ENCODE measurements at places on chromosomes 12 and 14. TPM values are rescaled to one million over a fixed set of nuclear protein-coding genes. Genes with fewer than 3 reads are reported as not detected.
A peak's percentile ranks its signal among the peaks of the same experiment; 100 is the strongest.

Gene MANSC4
- not detected for total RNA-seq

Gene OR10G2
- total RNA-seq: not detected

Gene KRT83
- not detected for total RNA-seq

Gene NFATC4
- 47.3 TPM for total RNA-seq

Gene GLT8D2
- total RNA-seq: 6.8 TPM

Gene CACNA1C
- total RNA-seq: 1.9 TPM

Gene C3AR1
- total RNA-seq: not detected

Gene PLA2G1B
- not detected for total RNA-seq

DNA sequence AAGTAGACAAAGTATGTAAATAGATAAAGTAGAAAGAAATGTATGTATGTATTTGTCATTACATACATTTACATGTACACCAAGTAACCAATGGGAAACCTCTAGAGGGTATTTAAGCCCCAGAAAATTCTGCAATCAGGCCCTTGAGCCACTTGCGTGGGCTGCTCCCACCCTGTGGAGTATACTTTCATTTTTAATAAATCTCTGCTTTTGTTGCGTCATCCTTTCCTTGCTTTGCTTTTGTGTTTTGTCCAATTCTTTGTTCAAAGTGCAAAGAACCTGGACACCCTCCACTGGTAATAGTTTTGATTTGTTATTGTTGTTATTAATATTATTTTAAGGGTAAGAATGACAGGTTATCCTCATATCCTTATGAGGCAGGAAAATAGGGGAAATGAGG, 21.8 kb downstream of the CAPS2 start:
- no peak for DNase-seq
- H3K4me3 ChIP-seq: no peak overlapping the region
- no peaks in the 10 kb centered on the region for H3K27me3 ChIP-seq
- no peaks in the 10 kb centered on the region for H3K36me3 ChIP-seq

GRCh38 chr12:25020621-25021243, 71.8 kb upstream of the BCAT1 start:
- no peaks in the 10 kb centered on the region for H3K27me3 ChIP-seq
- no peak overlapping the region for H3K4me3 ChIP-seq

DNA sequence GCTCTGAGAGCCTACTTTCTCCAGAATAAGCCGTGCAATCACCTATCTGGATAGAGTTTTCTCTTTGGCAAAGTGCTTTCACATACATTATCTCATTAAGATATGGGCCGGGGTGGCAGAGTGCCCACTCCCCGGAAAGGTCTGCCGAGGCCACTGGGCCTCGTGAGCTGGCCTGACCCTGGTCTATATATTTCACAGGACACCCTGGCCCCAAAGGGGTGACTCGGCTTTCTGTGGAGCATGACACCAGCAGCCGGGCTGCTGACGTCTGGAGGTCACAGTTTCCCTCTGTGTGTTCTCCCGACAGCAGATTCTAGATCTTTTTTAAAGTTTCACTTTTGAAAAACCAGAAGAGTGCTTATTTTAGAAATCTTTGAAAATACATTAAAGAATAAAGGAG, 27.9 kb upstream of the ATP2A2 start:
- no peaks in the 10 kb centered on the region for H3K36me3 ChIP-seq
- no peak overlapping the region for H3K4me3 ChIP-seq
- no peak for DNase-seq
- H3K27ac ChIP-seq: no peak overlapping the region
- H3K27me3 ChIP-seq: no peaks in the 10 kb centered on the region

DNA sequence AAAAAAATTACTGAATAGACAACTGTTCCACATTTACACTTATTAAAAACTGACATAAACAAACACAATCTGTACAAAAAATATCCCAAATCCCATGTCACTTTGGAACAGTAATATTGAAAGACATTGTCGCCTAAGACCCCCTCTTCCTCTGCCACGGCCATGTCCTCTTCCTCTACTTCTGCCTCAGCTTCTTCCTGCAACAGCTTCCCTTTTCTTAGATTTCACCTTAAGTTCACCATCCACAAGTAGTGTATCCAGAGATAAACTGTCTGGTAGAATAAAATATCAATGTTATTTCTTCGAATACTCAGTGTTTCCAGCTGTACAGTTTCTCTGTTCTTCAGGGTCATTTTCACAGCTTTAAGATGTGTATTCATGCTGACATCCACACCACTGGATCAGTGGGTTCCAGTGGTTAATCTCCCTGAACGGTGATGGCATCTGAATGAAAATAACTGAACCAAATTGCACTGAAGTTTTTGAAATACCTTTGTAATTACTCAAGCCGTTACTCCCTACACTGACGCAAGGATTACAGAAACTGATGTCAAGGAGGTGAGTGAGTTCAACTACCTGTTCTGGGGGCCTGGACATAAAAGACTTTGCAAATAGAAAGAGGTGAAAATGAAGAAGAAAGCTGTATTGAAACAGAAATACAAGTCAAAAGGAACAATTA, 208.5 kb downstream of the C12orf50 start:
- H3K4me3 ChIP-seq: no peak overlapping the region
- H3K27me3 ChIP-seq: no peaks in the 10 kb centered on the region
- H3K4me1 ChIP-seq: no peaks in the 10 kb centered on the region

- H3K4me1 ChIP-seq: peaks cover 4% of the 10 kb centered on the region
- H3K36me3 ChIP-seq: no peaks in the 10 kb centered on the region
- no peak for DNase-seq
- no peak overlapping the region for H3K4me3 ChIP-seq
- no peak overlapping the region for H3K27ac ChIP-seq
Observed at GRCh38 chr12:22256605-22257004, 77.9 kb downstream of the ST8SIA1 start.

DNA sequence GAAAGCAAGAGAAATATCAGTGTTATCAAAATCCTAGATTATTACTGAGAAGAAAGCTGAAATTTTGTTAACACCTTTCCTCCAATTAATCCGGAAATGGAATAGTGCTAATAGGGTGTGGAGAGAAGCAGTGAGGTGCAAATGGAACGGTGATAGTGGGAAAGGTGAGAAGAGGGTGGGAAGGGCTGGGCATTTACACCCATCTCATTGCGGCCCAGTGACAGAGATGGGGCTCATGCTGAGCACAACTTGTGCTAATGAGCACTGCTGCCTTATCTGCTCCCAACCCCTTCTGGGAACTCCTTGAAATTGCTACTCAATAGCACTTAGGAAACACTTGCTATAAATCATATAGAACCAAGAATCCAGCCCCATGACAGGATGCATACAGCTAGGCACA, 94.4 kb downstream of the PTPRR start:
- H3K4me3 ChIP-seq: no peak overlapping the region
- H3K27me3 ChIP-seq: no peaks in the 10 kb centered on the region
- no peaks in the 10 kb centered on the region for H3K4me1 ChIP-seq
- no peaks in the 10 kb centered on the region for H3K36me3 ChIP-seq

- H3K36me3 ChIP-seq: no peaks in the 10 kb centered on the region
- no peaks in the 10 kb centered on the region for H3K4me1 ChIP-seq
- no peak overlapping the region for H3K27ac ChIP-seq
- no peak for DNase-seq
- no peak overlapping the region for H3K4me3 ChIP-seq
- H3K27me3 ChIP-seq: no peaks in the 10 kb centered on the region
Observed at GRCh38 chr14:88748288-88748687, 44.5 kb downstream of the EML5 start.

DNA sequence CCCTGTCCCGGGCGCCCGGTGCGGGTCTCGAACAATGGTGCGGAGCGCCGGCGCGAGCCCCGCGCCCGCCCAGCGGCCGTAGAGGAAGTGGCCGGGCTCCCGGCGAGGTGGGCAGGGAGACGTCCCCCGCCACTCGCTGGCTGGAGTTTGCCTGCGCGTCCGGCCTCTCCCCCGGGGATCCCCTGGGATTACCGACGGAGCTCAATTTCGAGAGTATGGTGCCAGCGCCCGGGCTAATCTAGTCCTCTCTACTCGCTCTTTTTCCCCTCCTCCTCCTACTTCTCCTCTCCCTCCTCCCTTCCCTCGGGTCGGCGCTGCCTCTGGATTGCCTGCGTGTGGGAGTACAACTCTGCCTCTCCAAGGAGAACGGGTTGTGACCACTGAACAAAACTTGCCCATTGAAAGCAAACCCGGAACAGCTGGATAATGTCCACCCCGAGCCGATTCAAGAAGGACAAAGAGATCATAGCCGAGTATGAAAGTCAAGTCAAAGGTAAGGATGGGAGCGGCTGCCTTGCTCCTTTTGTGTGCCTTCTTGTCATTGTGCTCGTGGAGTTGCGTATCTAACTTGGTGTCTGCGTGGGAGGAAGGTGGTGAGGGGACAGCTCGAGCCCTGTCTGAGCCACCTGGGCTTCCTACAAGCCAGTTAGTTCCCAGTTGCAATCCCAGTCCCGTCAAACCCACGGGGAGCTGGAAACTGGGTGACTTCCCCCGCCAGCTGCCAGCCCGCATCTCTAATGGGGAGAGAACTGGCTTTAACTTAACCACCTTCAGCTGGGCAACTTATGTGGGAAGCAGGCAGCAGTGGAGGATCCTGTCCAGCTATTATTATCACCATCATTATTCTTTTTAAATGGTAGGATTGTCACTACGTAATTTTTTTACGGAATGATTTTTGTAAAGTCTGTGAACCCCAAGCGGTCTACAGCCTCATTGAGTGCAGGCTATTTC, at the start of gene SRGAP1:
TSS of gene SRGAP1 (plus strand) at position 310 of the 951 bp plus-strand sequence. CDS start at position 427, 117 bp downstream.
- H3K4me1 ChIP-seq: no peaks in the 10 kb centered on the region
- H3K27me3 ChIP-seq: no peaks in the 10 kb centered on the region
- no peak within 1 kb of the TSS for H3K27ac ChIP-seq
- no peak for DNase-seq
- H3K36me3 ChIP-seq: no peaks in the 10 kb centered on the region
- H3K4me3 ChIP-seq: peak within 1 kb of the TSS; percentile 76

- no peak for DNase-seq
- no peak overlapping the region for H3K4me3 ChIP-seq
- H3K27ac ChIP-seq: no peak overlapping the region
- H3K4me1 ChIP-seq: no peaks in the 10 kb centered on the region
- H3K36me3 ChIP-seq: no peaks in the 10 kb centered on the region
- H3K27me3 ChIP-seq: no peaks in the 10 kb centered on the region
Observed at GRCh38 chr12:117080661-117081144, 18.5 kb downstream of the TESC start.

DNA sequence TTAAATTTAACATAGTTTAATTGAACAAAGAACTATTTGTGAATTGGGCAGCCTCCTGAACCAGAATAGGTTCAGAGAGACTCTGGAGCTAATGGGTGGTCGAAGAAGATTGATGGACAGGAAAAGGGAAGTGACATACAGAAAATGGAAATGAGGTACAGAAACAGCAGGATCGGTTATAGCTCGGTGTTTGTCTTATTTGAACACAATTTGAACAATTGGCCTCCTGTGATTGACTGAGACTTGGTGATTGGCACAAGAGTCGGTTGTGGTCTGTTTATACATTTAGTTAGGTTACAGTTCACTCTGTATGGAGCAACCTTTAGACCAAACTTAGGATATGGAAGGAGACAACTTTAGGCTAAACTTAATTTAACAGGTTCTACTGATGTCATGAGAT, 18.4 kb upstream of the CFL2 start:
- no peaks in the 10 kb centered on the region for H3K27me3 ChIP-seq
- H3K27ac ChIP-seq: no peak overlapping the region
- DNase-seq: no peak
- H3K4me3 ChIP-seq: no peak overlapping the region

- H3K27ac ChIP-seq: no peak overlapping the region
- DNase-seq: no peak
- peaks cover 43% of the 10 kb centered on the region for H3K4me1 ChIP-seq
Observed at GRCh38 chr12:48968467-48968866, 3.1 kb downstream of the WNT10B start.

- peak overlapping the region; percentile 1 for H3K4me3 ChIP-seq
- peaks cover 4% of the 10 kb centered on the region for H3K4me1 ChIP-seq
- no peaks in the 10 kb centered on the region for H3K36me3 ChIP-seq
- H3K27me3 ChIP-seq: no peaks in the 10 kb centered on the region
Observed at GRCh38 chr12:12319451-12320183, 30.4 kb downstream of the MANSC1 start.

DNA sequence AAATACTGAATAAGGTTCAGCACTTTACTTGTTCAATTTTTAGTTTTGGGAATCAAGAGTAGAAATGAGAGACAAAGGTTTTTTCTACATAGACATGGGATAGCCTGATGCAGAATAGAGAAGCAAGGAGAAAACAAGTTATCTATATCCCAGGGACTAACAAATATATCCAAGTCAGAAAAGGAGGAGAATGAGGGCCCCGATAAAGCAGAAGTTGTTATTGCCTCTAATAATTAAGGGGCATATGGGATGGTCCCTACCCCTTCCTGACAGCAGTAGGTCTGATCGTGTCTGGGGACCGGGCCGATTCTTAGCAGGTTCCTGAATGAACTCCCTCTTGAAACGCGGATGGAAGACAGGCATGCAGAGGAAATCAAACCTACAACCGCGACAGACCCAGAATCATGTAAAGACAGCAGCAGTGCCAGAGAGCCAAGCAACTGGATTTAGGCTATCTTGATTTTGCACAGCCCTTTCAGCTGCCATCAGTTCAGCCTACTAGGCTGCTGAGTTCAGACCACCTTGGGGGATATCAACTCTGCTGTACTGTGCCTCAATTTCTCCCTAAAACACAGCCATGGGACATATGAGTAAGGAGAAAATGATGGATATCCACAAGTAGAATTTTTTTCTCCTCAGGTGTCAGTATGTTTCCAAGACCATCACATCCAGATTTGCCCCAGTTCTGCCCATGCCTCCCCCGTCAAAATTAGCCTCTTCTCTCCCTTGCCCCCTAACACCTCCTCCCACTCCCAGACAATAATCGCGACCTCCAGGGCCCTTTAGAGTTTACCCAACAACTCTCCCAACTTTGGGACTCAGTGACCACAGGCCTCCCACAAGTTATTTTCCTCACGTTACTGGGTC, 706 bp downstream of the PRMT5 start:
- H3K4me1 ChIP-seq: peaks cover 3% of the 10 kb centered on the region
- H3K27ac ChIP-seq: peak overlapping the region; percentile 95
- peaks cover 32% of the 10 kb centered on the region for H3K36me3 ChIP-seq
- no peak for DNase-seq
- no peaks in the 10 kb centered on the region for H3K27me3 ChIP-seq

- H3K27me3 ChIP-seq: no peaks in the 10 kb centered on the region
- no peak for DNase-seq
- H3K4me1 ChIP-seq: no peaks in the 10 kb centered on the region
Observed at GRCh38 chr12:131242741-131243496, 289.2 kb downstream of the ADGRD1 start.

DNA sequence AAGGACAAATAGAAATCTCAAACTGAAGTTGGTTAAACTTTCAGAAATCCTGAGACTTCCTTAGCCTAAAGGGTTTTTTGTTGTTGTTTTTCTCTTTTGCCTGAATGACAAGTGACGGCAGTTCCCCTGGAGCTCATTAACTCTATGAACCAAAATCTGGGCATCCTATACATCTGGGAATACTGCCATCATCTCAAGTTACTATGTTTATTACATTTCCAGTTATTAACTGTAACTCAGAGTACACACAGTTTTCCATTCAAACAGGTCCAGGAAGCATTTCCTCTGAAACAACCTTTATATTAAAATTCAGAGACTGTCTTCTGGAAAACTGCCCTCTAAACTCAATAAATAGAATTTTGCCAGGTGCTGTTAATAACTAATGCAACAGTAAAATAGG, 55.6 kb upstream of the CDKL1 start:
- no peaks in the 10 kb centered on the region for H3K27me3 ChIP-seq
- peaks cover 49% of the 10 kb centered on the region for H3K36me3 ChIP-seq
- no peak overlapping the region for H3K4me3 ChIP-seq
- DNase-seq: no peak
- no peaks in the 10 kb centered on the region for H3K4me1 ChIP-seq

Data from H1 (cell line).